Uterine smooth muscle cell (primary cell): ENCODE measurements at places on chromosomes 1 and 21. TPM values are rescaled to one million over a fixed set of nuclear protein-coding genes. Genes with fewer than 3 reads are reported as not detected.

PADI4 gene
- total RNA-seq = not detected in 2 replicates

ARMH1 gene
- 0.11 and 0.87 TPM in 2 replicates for total RNA-seq

AQP10 gene
- under 0.01 TPM in 1 of 2 replicates, not detected in the other for total RNA-seq

NBPF26 gene
- 30.8 and 32.7 TPM in 2 replicates for total RNA-seq

CTSS gene
- 2.7 and 5.2 TPM in 2 replicates for total RNA-seq

KRTAP13-4 gene
- not detected in 2 replicates for total RNA-seq

LAMTOR2 gene
- 35.0 and 40.1 TPM in 2 replicates for total RNA-seq

SAMSN1 gene
- not detected in 2 replicates for total RNA-seq

CLCNKB gene
- under 0.01 and 0.12 TPM in 2 replicates for total RNA-seq

KCNAB2 gene
- 4.4 and 6.5 TPM in 2 replicates for total RNA-seq

GJA9 gene
- 0.11 and 0.12 TPM in 2 replicates for total RNA-seq

XKR8 gene
- total RNA-seq = 4.5 and 5.4 TPM in 2 replicates

SPATA17 gene
- total RNA-seq = 0.33 and 0.50 TPM in 2 replicates

GBP7 gene
- 0.12 TPM in 1 of 2 replicates, not detected in the other for total RNA-seq
